ENCODE measurements at places on chromosomes 12 and 14.

DNA sequence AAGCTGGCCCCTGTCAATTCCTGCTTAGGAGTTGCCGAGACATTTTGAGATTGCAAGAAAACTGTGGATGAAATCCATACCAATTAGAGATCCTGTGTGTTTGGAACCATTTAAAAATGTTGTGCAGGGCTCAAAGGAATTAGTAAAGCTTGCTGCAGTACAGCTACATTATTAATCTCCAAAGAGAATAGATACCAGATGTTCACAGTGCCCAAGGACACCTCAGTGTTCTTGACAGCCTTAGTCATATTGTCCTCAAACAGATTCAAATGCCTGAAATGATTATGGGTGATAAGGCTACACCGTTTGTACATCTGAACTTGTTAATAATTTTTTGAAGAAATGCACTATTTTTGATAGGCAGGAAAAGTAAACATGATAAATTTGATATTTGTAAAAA lies 164.6 kb downstream of the MSRB3 start:
- no peak for DNase-seq

GRCh38 chr12:124776125-124776513 lies 87.5 kb downstream of the SCARB1 start:
- no peak for DNase-seq

DNA sequence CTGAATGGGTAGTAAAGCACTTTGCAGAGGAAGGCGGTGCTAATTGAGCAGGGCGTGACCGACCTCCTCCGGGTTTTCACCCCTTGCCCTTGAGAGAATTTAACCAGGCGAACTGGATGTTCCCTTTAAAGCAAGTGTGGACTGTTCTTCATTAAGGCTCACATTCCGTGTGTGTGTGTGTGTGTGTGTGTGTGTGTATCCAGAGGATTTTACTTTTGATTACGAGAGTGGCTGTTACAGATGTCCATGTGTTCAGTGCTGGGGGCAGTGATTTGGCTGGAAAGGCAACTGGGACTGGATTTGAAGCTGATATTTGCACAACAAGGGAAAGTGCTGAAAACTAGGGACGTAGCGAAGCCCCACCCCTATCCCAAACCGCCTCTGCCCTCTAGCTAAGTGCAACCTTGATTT lies 2.2 kb downstream of the TMEM132C start:
- no peak for DNase-seq

DNA sequence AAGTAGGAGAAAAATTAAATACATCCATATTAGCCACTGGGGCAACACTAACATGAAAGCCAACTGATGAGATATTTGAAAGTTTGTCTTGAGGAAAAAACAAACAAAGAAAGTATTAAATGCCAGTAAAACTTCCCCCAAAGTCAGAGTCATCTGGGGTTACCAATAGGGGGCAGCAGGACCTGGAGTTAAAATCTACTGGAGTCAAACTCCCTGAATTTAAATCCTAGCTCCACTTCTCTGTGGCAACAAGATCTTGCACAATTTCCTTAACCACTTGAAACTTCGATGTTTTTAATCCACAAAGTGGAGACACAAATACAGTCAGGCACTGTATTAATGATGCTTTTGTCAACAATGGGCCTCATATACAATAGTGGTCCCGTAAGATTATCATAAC lies 14.4 kb downstream of the PLEKHG7 start:
- peak; percentile 13 for DNase-seq

DNA sequence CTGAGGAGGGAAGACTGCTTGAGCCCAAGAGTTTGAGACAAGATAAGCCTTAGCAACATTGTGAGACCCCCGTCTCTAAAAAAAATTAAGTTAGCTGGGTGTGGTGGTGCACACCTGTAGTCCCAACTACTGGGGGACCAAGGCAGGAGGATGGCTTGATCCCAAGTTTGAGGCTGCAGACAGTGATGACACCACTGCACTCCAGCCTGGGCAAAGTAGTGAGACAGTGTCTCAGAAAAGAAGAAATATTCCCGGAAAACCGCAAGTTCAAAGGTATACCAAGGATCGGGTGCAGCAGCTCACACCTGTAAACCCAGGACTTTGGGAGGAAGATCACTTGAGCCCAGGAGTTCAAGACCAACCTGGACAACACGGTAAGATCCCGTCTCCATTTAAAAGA lies 5.8 kb downstream of the PTGES3 start:
- DNase-seq: no peak

GRCh38 chr12:5220099-5220498 lies 176.4 kb downstream of the KCNA5 start:
- no peak for DNase-seq

DNA sequence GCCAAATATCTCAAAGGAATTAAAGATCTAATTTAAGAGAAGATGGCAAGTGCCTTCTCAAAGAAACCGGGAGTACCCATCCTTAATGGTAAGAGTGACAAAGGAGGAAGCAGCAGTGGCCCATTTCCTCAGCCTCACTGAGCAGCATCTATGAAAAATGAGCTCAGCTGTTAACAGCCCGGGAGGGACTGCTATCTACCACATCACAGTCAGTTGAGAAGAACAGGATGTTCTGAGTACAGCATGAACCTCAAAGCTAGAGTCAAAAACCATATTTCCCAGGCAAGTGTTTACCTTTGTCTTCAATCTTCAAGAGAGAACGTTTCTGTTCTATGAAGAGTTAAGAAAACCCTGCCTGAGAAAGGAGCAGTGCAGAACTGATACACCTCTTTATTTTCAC lies 115.0 kb downstream of the BTG1 start:
- no peak for DNase-seq

DNA sequence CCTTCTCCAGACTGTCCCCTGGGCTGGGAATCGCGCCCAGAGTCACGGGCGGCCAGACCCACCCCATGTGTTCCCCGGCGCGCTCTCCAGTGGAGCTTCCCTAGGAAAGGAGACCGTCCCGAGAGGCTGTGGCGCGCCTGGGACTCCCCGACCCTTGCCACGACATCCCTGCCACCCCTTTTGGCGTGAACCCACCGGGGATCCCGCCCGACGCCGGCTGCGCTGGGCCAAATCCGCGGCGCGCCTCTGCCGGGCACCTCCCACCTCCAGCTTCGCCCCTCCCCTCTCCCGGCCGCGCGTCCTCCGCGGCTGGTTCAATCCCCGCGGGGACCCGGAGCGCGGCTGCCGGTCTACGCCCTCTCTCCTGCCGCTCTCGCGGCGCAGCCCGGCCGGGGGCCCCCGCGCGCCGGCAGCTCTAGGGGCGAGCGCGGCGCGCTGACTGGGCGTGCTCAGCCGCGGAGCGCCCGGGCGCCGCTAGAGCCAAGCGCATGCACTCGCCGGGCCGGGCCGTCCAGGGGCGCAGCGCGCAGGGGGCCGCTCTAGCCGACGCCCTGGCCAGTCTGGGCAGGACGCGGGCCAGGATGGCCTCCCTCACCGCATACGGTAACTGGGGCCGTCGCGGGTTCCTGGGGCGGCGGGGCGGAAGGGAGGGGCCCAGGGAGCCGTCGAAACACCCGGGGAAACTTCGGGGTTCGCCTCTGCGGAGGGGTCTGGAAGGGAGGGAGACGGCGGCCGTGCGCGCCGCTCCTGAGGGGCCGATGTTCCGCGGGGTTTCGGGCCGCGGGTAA lies 77.4 kb upstream of the ANO4 start:
- no peak for DNase-seq

All from HCT116 (cell line).